ENCODE measurements at places on chromosomes 12 and 14.

DNA sequence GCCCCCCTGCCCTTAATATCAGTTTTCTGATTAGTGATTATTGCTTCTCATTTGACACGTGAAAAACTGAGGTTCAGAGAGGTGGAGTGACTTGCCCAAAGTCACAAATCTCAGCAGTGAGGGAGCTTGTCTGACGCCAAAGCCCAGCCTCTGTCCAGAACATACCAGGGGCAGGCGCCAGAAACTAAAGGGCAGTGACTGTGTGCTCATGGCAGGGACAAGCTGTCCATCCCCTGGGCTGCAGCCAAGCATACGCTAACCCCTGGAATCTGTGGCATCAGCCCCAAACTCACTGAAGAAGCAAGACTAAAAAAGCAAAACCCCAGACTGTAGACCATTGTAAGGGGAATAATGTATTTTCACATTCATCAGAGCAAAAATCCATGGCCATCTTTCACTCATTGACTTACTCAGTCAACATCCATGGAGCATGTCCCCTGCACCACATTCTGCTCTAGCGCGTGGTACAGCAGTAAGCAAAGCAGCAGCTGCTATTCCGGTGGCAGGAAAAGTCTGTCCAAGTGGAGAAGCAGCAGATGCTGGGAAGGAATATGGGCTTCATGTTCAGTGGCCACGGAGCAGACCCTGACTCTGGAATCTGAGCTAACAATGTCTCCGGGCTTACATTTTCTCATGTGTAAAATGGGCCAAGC is 1.5 kb upstream of the SERPINA4 start:
- no peak for DNase-seq

GRCh38 chr12:108635997-108636808 is 2.5 kb upstream of the SELPLG start:
- no peak for DNase-seq

DNA sequence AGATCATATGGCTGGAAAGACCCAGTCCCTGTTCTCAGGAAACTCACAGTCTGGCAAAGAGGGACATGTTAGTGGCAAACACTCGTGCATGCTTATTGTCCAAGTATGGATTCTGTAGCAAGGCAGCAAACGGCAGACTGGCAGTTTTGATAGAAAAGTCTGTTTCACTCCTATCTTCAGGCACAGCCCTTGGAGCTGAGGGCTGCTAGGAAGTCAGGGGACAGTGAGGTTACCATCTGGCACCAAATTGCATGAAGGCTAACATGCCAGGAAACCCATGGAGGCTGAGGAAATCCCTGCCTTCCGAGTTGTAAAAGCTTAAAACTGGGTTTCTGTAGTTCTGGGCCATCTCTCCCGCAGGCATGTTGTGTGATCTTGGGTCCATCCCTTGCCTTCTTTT is 32.9 kb downstream of the CALM1 start:
- no peak for DNase-seq

DNA sequence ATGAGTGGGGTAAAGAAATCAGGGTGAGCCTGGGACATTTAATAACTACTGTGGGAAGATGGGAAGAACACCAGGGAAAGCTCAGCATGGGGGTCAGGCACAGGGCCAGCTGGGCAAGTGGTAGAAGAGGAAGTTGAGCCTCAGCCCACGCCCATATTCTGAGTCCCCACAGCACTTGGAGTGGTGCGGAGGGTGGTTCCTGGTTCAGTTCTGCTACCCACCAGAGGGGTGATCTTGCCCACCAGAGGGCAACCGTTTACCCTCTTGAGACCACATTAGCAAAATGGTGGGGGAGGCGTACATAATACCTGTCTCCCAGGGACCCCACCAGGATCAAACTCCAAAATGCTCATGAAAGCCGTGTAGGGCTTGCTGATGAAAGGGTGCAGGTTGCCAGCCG is 16.8 kb upstream of the ANKRD33 start:
- DNase-seq: no peak

DNA sequence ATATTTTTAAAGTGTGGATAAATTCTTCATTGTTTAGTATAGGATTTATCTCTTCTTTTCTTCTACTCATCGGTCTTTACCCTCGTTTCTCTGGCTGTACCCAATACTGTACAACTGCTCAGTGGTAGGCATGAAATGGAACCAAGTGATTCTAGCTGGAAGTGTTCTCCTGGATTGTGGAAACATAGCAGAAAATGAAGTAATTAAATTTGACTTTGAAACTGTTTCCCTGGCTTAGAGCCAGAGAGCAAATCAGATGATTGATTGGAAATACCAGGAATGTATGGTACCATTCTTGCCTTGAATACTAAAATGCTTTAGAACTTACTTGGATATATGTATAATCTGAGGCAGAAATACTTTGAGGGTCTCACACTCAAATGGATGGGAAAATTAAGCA is 292.3 kb downstream of the ERC1 start:
- DNase-seq: no peak

All from stimulated activated CD4-positive, alpha-beta T cell treated with anti-CD3 and anti-CD28 coated beads, Interleukin-4, amount 100 ng/mL, for 24 hours (primary cell).